Effector CD8-positive, alpha-beta T cell (primary cell): ENCODE measurements at places on chromosomes 6 and 20.

DNA sequence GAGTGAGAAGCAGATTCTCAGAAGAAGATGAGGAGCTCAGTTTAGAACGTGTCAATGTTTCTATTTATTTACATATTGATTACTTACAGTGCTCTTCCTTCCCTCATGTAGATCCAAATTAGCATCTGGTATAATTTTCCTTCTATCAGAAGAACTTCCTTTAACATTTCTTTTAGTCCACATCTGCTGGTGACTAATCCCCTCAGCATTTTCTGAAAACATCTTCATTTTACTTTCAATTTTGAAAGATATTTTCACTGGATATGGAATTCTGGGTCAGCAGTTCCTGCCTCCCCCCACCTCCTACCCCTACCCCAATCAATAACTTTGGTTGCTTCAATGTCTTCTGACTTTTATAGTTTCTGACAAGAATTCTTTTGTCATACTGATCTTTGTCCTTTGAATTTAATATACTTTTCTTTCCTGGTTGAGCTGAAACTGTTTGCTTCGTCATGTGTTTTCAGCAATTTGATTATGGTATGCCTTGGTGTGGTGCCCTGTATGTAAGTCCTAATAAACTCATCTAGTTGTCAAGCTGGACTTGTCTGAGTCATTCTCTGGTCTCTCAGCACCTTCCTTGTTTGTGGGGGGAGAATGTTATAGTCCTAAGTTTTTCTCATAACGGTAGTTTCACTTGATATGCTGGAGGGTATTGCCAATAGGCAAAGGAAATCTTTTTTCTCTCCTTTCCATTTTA, 57.0 kb downstream of the SMPDL3A start:
- no peak for DNase-seq

DNA sequence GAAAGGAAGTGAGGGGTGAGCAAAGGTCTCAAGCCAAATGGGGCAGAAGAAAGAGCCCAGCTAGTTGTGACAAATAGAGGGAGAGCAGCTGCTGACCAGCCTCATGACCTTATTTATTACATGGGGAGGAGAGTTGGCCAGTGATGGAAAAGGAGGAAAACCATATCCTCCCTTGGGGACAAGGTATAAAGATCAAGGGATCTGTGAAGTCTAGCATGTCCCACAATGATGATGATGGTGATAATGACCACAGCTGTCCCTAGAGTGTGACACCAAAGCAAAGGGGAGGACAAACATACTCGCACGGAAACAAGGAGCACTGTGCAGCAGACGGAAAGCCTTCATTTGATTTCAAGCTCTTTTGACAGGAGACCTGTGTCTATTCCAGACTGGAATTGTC, 190.4 kb upstream of the MCHR2 start:
- no peak for DNase-seq

DNA sequence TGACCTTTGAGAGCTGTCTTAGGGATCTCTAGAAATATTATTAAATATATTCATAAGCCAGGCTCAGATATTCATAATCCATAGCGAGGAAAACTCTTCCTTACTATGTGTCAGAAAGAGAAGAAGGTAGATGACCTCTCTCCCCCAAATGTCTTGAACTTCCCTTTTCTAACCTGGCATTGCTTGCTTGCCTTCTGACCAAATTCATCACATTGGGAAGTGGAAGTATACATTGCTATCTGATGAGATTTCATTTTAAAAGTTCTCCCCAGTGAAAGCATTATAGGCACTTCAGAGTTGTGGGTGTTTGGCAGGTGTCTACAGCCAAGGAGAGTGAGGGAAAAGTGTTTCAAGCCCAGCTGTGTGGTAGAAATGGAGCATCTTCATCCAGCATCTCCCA, 197.3 kb downstream of the ZFAND3 start:
- DNase-seq: no peak

- DNase-seq: no peak
Measured at GRCh38 chr6:77876300-77876699, 223.5 kb downstream of the MEI4 start.

GRCh38 chr20:49768204-49769047, 44.2 kb upstream of the SLC9A8 start:
- no peak for DNase-seq

DNA sequence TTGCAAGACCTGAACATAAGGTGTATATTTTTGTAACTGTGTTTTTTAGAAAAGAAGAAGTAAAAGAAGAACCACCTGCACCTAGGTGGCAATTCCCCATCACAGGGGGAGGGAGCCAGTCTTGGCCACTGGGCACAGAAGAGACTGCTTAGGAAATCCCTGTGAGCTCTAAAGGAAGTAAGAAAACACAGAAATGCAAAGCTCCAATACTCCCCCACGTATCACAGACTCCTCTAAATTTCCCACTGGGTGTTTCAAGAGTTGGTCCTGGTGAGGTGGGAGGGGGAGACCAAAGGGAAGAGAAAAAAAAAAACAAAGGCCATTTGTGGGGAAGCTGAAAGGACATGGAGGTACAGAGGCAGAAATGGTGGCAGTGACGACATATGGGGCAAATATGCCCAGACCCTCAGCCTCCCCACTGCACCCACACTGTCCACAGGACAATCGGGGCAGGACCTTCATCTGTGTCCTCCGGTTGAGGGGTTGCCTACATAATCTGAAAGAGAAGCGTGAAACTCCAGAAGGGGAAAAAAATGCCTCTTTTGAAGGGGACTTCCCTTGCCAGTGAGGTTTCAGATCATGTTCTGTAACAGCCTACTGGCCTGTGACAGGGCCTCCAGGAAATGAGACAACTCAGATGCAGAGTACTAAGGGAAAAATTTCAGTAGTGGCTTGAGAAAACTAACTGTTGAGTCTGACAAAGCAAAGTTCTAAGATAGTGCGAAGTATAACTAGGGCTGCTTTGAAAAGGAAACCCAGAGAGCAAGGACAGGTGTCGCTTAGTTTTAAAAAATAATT, 226.2 kb upstream of the MARCKS start:
- no peak for DNase-seq

- DNase-seq: no peak
Measured at GRCh38 chr6:4297348-4297747, 162.0 kb upstream of the ECI2 start.

DNA sequence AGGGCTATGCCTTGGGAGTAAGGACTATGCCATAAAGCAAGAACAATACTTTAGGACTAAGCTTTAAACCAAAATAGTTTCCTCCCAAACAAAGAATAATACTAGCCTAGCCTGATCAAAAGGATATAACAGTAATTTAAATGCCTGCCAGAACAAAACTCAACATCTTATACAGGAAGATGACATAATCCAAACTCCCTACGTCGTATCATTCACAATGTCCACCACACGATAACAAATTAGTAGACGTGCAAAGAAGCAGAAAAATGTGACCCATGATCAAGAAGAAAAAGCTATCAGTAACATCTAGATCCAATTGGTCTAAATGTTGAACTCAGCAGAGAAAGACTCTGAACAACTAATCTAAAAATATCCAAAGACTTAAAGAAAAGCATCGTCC, 65.8 kb downstream of the RSPH3 start:
- no peak for DNase-seq

DNA sequence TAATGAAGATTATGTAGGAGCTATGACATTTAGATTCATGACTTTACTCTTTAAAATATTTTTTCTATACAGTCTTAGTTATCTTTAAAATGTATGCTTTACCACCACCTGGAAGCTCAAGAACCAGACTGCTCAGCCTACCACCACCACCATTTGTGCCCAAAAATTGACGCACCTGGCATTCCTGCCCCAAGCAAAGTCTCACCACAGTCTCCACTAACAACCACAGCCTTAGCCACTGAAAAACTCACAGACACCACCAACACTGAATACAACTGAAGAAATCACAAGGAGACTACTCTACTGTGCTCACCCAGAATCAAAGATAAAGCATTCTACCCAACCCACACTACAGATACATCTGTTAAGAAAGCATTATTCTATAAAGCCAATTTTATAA, 201.9 kb upstream of the PDE10A start:
- DNase-seq: no peak

DNA sequence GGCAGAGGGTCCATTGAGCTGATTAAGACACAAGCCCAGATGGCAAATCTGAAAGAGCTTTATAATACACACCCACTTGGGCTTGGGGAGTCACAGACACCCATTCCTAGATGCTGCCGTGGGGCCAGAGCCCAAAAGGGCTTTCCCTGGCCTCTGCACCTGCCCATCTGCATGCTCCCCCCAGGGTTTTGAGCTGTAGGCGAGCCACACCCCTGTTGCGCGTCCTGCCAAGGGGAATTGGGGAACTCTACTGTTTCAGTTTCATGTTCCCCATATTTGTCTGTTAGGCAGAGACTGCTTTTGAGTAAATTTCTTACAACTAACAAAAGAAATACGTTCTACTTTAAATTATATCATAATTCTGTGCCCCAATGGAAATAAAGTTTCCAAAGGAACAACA, 52.9 kb upstream of the FNDC1 start:
- no peak for DNase-seq

- no peak for DNase-seq
Measured at GRCh38 chr6:77337392-77337791, 125.9 kb downstream of the HTR1B start.

- no peak for DNase-seq
Measured at GRCh38 chr6:135258970-135259369, 77.9 kb downstream of the MYB start.

DNA sequence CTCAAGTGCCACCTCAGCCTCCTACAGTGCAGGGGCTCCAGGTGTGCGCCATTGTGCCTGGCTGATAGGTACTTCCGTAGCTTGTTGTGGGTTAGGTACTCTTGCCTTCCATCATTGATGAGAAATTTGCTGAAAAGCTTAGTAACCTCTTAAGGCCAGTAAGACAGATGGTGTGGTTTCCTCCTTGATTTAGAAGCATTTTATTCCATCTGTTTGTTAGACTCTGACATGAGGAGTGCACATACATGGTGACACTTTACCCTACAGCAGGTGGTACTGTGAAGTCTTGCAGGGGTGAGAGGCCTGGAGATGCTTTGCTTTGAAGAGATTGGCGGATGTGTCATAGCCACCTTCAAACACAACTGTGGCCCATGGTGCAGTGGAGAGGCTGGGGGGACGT, 14.8 kb upstream of the MTG2 start:
- DNase-seq: no peak

- no peak for DNase-seq
Measured at GRCh38 chr6:165726965-165727381, 63.9 kb upstream of the PDE10A start.

DNA sequence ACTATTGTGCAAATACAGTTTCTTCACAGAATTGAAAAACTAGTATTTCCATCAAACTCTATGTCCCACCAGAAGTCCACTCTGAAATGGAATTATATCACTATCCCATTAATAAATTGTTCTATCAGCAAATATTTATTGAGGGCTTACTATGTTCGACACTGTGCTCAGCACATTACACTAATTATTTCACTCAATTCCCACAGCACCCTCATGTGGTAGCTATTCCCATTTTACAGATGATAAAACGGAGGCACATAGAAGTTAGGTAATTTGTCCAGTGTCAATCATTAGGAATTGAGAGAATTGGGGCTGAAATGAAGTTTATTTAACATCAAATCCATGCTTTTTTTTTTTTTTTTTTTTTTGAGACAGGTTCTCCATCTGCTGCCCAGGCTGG, 52.5 kb downstream of the MKKS start:
- DNase-seq: no peak

DNA sequence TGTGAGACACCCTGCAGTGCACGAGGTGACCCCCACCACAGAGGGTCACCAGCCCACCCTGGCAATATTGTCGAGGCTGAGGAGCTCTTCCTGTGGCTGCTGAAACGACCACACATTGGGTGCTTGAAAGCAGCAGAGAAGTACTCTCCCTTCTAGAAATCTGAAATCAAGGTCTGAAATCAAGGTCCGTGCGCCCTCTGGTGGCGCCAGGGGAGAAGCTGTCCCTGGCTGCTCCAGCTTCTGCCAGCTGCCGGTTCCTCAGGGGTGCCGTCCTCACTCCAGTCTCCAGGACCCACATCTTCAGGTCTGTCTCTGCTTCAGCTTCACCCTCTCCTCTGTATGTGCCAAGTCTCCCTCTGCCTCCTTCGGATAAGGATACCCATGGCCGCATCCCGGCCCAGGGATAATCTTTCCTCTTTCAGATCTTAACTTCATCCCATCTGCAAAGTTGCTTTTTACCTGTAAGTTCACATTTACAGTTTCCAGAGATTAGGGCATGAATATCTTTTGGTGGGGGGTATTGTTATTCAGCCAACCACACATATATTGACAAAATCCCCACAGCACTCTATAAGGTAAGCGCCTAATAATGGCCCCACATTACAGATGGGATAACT, 108.3 kb upstream of the PHACTR3 start:
- peak; percentile 53 for DNase-seq

- DNase-seq: no peak
Measured at GRCh38 chr6:144722154-144722737, 437.1 kb downstream of the UTRN start.
